GM12892 (cell line): ENCODE measurements at places on chromosomes 2 and 18.

DNA sequence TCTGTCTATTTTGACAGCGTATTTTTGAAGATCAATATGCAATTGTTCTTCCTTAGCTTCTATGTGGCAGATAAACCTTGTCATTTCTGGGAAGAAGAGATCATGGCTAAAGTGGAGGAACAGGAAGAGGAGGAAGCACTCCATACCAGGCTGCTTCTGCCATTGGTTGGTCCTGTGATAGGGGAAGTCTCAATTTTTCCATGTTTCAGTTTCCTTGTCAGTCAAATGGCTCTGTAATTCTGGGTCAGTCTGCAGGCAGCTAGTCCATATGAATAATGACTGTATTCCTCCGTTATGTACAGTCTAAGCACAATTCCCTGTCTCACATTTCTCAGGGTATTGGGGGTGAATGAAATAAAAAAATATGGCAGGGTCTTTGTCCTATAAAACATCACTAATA, 277.6 kb upstream of the CXCR4 start:
- DNase-seq, result no peak

- no peak for DNase-seq
These were observed 110.9 kb downstream of the NAB1 start for GRCh38 chr2:190759749-190760213.

DNA sequence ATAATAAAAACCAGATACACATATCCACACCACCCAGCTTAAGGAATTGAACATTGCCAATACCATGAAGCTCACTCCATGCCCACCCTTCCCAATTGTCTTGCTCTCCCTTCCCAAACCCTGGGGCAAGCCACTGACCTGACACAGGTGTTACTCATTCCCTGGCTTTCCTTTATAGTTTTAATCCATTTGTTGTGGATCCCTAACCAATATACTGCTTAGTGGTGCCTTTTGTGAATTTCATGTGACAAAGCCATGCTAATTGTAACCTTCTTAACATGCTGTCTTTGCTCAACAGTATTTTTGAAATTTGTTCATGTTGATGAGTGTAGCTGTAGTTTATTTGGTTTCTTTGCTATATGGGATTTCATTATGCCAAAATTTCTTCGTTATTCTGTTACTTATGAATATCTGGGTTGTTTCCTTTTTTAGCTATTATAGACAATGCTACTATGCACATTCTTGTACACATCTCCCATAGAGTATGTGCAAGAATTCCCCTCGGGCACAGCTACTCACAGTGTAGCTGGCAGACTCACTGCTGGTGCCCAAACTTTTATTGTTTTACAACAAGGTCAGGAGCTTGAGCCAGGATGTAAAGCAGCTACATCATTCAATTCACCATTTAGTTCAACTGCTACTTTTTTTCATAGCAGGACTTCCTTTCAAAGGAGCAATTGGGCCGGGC, 90.8 kb upstream of the ATL2 start:
- DNase-seq, result no peak

- peak; percentile 32 for DNase-seq
These were observed 33.9 kb downstream of the BMP10 start for GRCh38 chr2:68837164-68837860.

GRCh38 chr2:100664021-100664755, 101.4 kb downstream of the PDCL3 start:
- no peak for DNase-seq

GRCh38 chr2:219402665-219403515, 15.2 kb upstream of the DNPEP start:
- peak; percentile 61 for DNase-seq

DNA sequence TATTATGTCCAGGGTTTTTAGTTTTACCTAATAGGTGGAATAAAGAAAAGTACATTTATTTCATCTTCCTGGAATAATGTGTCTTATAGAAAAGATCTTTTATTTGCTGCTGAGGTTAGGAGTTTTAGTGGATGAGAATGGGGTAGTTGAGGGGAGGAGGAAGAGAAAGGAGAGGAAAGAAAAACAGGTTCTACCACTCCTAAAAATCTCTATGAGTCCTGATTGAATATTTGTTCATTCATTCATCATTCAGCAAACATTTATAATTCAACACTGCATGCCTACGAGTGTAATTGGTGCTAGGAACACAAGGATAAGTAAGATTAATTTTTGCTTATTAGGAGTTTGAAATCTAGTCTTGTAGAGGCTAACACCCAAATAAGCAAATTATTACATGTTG, 45.2 kb upstream of the SLC4A10 start:
- DNase-seq, result no peak

DNA sequence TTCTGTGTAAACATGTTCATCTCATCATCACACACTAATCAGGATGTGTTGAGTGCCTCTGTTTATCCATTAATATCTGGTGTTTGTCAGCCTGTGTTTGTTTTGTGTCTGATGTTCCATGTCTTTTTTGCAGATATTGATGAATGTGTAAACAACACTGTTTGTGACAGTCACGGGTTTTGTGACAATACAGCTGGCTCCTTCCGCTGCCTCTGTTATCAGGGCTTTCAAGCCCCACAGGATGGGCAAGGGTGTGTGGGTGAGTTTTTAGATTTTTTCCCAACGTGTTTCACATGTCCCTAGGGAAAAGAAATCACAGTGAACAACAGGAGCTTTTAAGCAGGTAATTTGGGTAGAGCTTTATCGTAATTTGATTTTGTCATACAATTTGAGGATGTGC, 133.7 kb upstream of the RASGRP3 start:
- DNase-seq, result no peak

DNA sequence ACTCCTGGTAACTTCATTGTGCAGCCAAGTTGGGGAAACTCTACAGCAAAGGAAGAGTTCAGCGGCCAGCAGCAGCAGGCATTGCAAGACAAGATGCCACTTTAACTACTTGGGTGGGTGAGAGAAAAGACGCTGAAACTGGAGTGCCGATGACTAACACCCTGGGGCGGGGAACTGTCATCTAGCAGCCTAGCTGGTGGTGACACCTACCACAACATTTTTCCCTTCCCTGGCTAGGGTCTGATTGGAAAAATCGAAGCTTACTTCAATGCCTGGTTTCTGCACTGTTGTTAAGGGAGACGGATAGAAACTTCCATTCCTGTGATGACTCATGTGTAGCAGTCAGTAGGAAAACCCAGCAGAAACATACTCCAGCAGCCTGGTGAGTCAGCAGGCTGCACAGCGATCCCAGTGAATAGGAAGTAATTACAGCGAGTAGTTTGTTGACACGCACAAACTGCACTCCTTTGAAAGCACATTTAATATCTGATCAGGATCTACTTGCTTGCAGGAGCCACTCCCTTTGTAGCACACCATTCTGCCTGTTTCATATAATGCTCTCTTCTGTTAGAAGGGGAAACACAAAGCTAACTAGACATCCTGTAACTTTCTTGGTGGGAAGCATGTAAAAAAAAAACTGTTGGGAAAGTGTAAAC, 62.1 kb upstream of the MAPRE2 start:
- no peak for DNase-seq

DNA sequence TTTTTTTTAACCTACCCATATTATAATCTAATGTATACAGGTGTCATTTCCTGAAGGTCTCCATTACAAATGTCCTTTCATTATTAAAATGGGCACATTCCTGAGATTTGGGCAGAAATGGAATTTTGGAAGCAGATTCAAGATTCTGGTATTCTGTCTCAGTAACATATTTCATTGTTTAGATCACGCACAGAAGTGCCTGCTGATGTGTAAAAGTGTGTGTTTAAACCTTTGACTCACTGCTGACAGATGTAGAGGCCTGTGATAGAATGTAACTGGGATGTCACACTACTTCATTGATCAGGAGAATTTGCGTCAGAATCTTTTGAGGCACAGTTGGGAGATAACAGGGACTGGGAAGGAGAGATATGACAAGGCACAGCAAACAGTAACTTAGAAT, 276.8 kb upstream of the EPAS1 start:
- DNase-seq, result no peak

DNA sequence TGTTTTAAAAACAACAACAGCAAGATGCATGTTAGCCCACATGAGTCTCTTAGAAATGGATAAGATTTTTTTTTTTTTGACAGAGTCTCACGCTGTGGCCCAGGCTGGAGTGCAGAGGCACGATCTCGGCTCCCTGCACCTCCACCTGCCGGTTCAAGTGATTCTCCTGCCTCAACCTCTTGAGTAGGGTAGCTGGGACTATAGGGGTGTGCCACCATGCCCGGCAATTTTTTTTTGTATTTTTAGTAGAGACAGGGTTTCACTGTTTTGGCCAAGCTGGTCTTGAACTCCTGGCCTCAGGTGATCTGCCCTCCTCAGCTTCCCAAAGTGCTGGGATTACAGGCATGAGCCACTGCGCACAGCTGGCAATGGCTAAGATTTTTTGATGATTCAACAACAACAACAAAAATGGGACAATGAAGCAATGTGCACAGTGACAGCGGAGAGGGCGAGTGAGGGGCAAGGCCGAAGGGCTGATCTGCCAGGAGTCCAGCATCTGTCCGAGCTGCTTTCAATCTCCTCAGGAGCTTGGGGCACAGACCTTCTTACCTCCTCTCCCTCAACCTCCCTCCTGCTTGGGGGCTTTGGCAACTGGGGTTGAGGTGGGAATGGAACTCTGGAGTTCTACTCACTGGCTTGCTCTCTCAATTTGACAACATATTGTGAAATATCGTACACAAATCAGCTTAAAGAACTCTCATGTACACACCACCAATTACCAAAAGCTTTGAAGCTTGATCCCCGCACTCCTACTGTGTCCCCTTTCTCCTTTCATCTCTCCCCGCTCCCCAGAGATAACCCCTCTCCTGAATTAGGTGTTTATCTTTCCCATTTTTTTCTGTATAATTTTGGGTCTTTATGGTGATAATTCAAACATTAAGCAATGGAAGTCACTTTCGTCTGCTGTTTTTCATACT, 3.4 kb downstream of the ABCG8 start:
- no peak for DNase-seq

DNA sequence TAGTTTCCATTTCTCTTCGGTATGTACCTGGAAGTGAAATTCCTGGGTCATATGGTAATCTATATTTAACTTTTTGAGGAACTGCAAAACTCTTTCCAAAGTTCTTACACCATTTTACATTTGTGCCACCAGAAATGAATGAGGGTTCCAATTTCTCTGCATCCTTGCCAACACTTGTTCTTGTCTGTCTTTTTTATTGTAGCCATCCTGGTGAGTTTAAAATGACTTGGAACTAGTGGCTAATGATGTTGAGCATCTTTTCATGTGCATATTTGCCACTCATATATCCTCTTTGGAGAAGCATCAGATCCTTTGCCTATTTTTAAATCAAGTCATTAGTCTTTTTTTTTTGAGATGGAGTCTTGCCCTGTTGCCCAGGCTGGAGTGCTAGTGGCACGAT, 59.4 kb downstream of the MALT1 start:
- DNase-seq, result no peak

DNA sequence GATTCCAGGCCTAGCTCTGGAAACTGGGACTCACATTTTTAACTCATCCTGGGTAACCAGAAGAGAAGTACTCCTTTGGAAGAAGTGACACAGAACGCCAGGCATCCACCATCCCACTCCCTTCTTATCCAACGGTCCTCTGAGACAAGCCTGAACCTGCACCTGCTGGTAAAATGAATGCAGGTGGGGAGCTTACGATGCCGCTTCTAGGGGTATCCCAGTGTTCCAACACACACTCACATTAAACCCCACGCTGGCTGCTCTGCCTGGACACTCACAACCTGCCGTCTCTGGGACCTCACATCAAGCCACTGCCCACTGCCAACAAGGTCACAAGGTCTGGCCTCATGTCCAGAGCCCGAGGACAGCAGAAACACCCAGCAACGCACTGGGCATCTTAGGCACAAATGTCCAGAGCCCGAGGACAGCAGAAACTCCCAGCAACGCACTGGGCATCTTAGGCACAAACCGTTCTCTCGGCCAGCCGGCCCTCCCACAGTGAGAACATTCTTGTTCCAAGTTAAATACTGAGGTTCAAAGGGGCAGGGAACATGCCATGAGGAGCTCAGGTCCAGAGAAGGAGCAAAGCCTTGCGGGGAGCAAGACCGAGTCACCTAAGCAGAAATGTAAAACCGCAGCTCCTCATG, 9.9 kb downstream of the SLC66A2 start:
- DNase-seq, result no peak

- no peak for DNase-seq
These were observed 547.2 kb downstream of the ZNF804A start for GRCh38 chr2:185145316-185146121.

DNA sequence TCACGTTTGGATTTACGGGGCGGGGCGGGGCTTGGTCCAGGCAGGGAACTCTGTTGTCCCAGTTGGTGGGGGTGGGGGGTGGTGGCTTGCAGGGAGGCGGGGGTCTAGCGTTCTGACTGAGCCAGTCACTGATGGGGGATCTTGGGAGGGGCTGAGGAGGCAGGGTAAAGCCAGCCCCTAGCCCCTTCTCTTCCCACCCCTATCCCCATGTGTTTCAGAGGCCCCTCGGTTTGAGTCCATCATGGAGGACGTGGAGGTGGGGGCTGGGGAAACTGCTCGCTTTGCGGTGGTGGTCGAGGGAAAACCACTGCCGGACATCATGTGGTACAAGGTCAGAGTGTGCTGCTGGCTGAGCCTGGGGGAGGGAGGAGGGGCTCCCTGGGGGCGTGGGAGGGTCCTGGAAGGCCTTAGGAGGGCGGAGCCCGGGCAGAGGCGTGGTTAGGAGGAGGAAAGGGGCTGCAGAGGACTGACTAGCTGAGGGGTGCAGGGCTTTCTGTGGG, 22.0 kb upstream of the GMPPA start:
- DNase-seq, result no peak

DNA sequence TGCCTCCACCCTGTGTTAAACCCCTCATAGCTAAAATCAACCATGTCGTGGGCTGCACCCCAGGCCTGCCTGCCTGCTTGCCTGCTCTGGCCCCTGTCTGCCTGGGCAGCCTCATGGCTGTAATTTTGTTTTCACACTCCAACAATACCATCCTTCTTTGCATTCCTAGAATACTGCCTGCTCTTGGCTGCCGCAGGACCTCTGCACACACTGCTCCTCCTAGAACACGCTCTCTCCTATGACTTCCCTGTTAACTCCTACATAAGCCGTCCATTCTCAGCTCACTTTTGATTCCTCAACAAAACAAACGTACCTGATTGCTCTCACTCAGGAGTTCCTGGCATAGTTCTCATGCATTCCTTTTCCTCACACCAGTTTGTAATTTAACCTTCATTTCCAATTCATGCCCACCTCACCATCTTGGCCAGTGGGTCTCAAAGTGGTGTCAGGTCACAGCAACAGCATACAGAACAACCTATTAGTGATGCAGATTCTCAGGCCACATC, 2.5 kb downstream of the UXS1 start:
- no peak for DNase-seq
